Spleen (tissue), 13 donors: ENCODE measurements at places on chromosomes 12 and 14. TPM values are rescaled to one million over a fixed set of nuclear protein-coding genes. Genes with fewer than 3 reads are reported as not detected.

Gene TSPAN11
- total RNA-seq, result 3.7 TPM

Gene PPM1H
- total RNA-seq, result 1.2 TPM

Gene HNF1A
- total RNA-seq, result not detected

Gene FGF6
- total RNA-seq, result not detected

Gene OAS1
- total RNA-seq, result 56.7 TPM

Gene NRXN3
- total RNA-seq, result 1.6 TPM

Gene KITLG
- 4.3 TPM for total RNA-seq

- DNase-seq, result no peak
Observed at GRCh38 chr12:89451841-89452251, 72.8 kb downstream of the GALNT4 start.

- DNase-seq, result peak; percentile 94
Observed at GRCh38 chr14:20305265-20306078, at the start of gene TTC5. TTC5 (minus strand) TSS chr14:20305951; CDS start chr14:20305937, 14 bp downstream.

DNA sequence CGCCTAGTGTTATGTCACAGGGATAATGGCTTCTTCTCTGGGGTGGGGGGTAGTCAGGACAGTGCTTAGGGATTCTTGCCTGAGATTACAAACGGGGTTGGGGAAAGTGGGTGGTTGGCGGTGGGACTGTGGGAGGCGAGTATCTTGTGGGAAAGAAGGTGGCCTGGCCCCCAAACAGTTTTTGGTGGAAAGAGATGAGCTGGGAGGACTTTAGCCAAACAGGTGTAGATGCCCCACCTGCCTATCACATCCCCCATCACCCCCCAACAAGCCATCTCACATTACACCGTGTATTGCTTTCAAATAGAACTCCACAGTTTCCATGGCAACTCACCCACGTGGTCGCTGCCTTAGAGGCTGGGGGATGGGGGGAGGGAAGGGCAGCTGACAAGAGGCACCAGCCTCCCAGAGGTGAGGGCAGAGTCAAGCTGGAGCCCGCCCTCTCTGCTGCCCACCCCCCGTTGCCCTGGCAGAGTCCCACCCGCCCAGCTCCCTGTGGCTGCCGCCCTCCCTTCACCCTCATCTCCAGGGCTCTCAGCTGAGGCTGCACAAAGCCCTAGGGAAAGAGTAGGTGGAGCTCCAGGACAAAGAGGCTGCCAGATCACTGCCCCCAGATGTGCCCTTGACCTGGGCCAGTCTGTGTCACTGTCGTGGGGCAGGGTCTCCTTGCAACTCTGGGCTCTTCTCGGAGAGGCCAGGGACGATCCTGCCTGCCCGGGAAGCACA is 98.3 kb downstream of the LRRC74A start:
- DNase-seq, result no peak

GRCh38 chr14:58191763-58192601 is 8.0 kb upstream of the ACTR10 start:
- no peak for DNase-seq

GRCh38 chr14:73386342-73386741 is 72.0 kb downstream of the NUMB start:
- DNase-seq, result no peak

- DNase-seq, result no peak
Observed at GRCh38 chr12:52661668-52662067, 9.7 kb upstream of the KRT2 start.

DNA sequence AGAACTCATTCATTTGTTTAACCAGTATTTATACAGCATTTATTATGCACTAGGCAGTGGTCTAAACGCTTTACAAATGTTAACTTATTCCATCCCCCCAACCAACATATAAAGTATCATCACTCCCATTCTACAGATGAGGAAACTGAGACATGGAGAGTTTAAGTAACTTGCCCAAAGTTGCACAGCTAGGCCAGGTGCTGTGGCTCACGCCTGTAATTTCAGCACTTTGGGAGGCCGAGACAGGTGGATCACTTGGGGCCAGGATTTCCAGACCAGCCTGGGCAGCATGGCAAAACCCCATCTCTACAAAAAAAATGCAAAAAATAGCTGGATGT is 37.9 kb downstream of the ZFP36L1 start:
- DNase-seq, result no peak

DNA sequence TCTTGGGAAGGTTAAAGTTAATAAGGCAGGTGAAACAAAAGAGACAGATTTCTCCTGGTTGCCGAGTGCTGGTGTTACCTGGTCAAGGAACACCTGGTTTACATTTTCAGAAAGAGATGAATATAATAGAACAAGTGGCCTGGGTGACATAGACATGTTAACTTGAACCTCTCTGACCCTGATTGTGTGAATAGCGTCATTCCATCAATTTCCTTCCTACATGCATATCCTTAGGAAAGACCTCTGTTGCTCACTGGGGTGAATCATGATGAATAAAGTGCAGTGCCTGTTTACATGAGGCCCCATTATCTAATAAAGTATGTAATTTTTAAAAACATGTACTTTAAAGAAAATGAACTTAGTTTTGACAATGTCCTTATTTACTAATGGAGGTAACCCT is 1822.9 kb upstream of the FLRT2 start:
- DNase-seq, result no peak

- no peak for DNase-seq
Observed at GRCh38 chr14:103099081-103099732, 4.7 kb downstream of the EXOC3L4 start.

DNA sequence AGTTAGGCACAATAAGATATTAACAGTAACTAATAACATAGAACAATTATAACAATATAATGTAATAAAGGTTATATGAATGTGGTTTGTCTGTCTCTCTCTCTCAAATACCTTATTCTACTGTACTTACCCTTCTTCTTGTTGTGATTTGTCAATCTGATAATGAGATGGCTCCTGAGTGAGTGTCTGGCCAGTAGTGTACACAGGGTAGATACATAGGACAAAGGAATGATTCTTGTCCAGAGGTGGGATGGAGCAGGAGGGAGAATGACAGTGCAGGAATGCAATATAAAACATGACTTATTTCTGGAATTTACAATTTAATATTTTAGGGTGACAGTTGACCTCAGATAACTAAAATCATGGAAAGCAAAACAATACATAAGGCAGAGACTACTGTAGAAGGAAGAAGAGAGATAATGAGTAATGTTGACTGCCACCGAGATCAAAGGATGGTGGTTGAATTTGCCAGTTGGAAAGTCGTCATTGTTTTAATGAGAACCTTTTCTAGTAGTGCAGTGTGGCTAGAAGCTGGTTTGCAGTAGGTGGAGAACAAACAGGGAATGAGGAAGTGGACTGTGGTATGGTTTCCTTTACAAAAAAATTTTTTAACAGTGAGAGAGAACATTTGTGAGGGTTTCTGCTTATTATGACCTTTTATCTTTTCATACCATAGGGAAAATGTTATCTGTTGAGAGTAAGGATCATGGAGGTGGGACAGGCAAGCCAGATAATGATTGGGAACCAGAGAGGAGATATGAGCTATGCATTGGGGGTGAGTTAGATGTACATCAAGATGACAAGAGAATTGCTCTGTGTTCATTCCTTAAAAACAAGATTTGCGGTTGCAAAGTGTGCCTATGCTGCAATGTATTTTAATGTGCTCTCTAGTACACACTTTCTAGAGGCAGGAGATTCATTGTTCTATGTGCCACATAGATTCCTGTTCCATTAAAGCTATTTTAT is 458.3 kb downstream of the BTG1 start:
- DNase-seq, result no peak

DNA sequence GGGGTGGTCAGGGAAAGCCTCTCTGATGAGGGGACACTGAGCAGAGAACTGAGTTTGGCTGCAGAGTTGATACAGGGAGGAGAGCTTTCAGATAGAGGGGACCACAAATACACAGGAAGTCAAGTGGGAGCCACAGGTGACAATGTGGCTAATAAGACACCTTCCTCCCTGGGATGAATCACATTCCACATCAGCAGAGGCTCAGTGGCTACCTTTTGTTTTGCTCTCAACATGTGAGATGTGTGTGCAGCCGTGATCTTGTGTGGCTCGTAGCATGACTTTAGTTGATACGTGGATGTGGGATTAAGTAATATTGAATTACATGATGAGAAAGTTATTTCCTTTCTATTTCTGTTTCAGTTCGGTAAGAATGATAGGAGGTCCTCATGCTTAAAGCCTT is 7.5 kb downstream of the CRADD start:
- DNase-seq, result no peak

DNA sequence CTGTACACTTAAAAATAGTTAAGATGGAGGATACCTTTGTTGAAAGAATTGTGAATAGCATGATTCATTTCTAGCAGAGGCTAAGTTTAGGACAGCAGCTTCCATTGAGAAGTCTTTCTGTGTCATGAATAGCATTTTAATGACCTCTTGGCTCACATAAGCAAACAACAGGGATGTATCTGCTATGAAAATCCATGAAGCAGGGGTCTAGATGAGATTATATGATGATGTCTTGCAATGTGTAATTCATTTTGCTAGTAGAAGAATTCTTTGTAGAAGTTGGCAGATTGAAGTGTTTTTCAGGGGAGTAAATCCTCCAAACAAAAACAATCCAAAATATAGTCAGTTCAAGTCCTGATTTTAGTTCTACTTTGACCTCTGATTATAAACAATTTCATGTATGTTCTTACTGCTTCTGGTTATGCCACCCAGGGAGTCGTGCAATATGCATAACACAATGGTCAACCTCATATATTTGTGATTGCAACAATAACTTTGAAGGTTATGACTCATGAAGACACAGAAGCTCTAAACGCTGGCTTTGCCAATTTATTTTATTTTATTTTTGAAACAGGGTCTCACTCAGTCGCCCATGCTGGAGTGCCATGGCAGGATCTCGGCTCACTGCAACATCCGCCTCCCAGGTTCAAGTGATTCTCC is 6.9 kb upstream of the RD3L start:
- DNase-seq, result no peak

DNA sequence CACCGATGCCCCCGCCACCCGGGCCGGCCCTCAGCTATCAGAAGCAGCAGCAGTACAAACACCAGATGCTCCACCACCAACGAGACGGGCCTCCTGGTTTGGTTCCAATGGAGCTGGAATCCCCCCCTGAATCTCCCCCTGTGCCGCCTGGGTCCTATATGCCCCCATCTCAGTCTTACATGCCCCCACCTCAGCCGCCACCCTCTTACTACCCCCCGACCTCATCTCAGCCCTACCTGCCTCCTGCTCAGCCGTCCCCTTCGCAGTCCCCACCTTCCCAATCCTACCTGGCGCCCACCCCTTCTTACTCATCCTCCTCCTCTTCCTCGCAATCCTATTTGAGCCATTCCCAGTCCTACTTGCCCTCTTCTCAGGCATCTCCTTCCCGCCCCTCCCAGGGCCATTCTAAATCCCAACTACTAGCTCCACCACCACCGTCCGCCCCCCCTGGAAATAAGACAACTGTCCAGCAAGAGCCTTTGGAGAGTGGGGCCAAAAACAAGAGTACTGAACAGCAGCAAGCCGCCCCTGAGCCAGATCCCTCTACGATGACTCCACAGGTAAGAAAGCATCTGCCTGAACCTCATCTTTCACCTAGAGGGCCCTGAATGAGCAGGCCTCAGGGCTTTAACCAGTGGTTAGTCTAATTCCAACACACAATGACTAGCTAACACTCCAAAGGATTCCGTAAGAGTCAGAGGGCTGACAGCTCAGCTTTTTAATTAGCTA is 851 bp downstream of the YLPM1 start:
- no peak for DNase-seq

DNA sequence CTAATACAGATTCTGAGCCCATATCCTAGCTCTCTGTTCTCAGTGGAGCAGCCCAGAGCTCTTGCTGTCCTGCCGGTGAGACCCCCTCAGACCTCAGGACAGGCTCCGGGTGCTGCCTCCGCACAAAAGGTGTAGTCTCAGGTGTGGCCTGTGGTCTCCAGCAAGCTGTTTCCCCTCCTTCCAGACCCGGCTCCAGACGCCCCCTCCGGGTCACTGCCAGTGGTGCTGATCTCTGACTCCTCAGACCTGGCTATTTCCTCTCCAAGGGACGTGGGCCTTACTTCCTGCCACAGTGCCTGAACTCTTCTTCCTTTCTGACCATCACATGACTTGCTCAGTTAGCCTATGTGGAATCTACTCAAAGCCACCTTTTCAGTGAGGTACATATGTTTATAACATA is 337.5 kb downstream of the GLT1D1 start:
- DNase-seq, result no peak

GRCh38 chr12:129901254-129901653 is 2.6 kb downstream of the TMEM132D start:
- no peak for DNase-seq

GRCh38 chr14:32678088-32678487 is 260.6 kb upstream of the NPAS3 start:
- DNase-seq, result no peak

DNA sequence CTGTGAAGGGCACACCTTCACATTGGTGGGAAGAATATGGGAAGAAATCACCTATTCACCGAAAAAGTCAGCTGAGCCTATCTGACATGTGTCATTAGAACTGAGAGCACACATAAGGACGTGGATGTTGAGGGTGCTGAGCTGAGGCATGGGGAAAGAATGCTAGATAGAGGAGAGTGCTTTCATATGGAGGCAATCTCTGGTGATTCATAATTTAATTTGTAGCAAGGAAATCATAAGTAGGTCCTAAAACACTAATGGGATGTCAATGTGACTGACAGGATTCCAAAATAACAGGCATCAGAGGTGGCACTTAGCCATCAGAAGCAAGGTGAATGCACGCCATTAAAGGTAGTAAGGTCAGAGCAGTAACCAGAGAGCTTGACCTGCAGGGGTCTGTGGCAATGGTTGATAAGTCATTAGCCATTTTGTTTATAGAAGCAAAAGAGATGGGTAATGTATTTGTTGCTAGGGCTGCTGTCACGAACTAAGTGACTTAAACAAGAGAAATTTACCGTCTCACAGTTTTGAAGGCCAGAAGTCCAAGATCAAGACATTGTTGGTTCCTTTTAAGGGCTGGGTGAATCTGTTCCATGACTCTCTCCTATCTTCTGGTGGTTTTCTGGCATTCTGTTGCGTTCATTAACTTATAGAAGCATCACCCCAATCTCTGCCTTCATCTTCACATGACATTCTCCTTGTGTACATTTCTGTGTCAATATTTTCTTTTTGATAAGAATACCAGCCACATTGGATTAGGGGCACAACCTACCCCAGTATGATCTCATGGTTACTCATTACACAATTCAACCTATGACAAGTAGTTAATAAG is 69.3 kb downstream of the ANKS1B start:
- DNase-seq, result no peak

GRCh38 chr14:57962325-57963035 is 96.6 kb upstream of the SLC35F4 start:
- DNase-seq, result no peak

DNA sequence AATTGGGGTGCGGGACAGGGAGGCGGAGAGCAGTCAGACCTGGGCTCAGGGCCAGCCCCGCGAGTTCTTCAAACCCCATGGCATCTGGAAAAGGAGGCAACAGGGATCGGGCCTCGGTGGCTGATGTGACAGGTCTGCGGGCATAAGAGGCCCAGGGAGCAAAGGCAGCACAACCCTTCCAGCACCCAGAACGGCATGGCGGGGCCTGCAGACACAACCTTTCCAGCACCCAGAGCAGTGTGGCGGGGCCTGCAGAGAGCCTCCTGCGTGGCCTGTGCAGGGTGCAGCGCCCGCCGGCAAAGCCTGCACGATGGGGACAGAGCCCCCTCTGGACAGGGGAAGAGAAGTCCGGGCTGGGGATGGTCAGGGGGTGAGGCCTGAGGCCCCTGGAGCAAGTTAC is 26.2 kb upstream of the TRAF3 start:
- no peak for DNase-seq
